T-helper 9 cell (primary cell): ENCODE measurements at places on chromosomes 1 and 21.

DNA sequence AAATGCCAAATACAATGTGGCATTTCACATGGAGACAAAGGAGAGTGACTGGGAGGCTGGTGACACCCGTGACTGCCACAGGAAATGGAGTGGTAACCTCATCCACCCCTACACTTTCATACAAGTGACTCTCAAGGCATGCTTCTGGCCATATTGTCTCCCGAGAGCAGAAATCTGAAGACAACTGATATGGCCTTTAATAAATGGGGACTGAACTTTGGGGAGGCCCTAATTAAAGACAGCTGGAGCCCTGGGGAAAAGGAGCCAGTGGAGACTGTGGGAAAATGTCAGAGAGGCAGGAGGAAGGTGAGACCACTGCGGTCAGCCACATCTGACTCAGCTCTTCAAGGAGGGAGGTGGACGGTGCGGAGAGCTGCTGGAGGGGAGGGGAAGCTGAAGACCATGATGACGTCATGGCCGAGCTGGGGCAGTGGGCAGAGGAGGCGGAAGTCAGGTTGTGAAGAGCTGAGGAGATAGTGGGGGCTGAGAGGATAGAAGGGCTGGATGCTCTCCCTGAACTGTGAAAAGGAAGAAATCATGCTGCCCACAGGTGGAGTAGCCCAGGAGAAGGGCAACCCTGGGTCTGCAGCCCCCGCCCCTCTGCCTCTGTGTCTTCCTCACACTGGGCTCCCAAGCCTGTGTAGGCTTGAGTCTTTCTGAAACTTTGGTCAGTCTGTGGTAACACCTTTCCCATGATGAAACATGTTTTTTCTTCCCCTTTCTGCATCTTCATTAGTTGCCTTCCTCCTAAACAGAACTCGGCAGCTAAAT lies 14.0 kb upstream of the NCF2 start:
- no peak for DNase-seq

DNA sequence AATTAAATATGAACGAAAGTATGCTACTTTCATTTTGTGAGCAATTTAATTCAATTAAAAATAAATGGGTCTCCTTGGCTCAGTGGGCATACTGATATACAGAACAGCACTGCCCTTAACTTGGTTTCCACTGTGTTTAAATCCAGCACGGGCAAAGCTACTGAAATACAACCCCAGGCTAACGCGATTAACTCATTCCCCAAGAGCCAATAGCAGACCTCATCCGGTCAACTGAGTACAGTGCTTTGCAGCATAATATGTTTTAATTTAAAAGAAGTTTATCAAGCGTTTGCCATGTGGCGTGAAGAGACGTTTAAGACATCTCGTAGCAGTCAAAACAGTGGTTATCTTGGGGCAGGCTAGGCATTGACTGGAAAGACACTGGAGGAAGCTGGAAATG lies 118.6 kb downstream of the PROX1 start:
- DNase-seq, result no peak

- DNase-seq, result no peak
Observed at GRCh38 chr1:168480997-168481396, 62.8 kb downstream of the XCL2 start.

DNA sequence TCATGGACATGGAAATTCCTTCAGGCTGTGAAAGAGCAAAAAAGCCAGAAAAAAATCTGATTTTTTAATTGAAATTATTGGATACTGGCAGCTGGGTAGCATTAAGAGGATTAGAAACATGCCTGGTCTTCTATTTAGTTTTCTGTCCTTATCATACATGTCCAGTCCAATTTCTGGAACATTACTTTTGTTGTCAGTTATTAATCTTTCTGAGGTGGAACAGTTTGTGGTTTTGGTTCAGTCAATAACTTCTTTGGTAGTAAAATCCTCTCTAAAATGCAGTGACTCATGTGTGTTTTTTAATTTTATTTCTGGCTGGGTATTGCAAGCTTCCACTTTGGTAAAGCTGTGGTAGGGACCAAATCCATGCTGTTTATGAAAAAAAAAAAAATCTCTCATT lies 687.0 kb upstream of the ADGRL2 start:
- DNase-seq, result no peak

GRCh38 chr1:8863794-8864233 lies 14.7 kb downstream of the ENO1 start:
- no peak for DNase-seq

DNA sequence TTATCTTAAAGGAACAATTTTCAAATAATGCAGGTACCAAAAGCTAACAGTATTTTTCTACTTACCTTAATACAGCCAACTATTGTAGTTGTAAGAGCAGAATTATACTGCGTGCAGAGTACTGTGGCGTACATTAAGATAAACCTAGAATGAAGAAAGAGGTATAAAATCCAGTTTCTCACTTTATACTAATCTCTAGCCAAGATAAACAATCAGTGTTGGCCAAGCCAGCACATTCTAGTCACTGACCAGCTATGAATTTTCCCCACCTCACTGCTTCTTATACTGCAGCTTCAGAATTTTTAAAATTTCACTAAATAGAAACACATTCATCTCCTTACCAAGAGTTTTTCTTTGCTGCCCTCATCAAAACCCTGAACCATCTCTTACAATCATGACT lies 33.6 kb downstream of the SLC35D1 start:
- no peak for DNase-seq

DNA sequence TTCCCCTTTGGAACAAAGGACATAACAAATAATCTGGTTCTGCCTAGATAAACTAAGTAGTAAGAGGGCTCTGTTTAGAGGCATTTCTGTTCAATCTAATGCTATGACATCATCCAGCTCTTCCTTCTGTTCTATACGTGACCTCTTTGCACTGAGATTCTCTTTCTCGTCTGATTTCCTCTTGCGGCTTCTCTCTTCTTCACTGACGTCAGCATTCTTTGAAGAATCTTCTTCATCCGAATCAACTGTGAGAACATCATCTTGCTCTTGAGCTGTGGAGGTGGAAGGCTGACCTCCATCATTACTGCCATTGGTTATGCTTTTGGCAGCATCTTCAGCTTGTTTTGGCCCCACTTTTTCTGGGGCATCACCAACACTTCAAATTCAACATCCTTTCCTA lies 130.4 kb downstream of the HS2ST1 start:
- DNase-seq, result no peak

GRCh38 chr1:6137758-6138157 lies 42.4 kb downstream of the CHD5 start:
- no peak for DNase-seq

GRCh38 chr1:236065509-236066005 lies 667 bp upstream of the NID1 start:
- no peak for DNase-seq

GRCh38 chr1:16628361-16629111 lies 15.2 kb upstream of the NBPF1 start:
- DNase-seq, result no peak

DNA sequence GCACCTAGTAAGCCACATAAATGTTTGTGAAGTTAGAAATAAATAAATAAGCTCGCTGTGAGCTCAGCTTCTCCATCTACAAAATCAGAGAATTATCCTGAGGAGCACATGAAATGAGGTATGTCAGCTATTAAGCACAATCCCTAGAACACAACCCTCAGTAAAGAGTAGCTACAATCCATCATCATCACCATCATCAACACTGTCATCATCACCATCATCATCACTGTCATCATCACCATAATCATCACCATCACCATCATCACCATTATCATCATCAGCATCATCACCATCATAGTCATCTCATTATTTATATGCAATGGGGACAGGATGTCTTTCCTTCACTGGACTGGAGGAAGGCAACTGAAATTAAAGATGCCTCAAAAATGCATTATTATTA lies 189.6 kb downstream of the NPHP4 start:
- DNase-seq, result no peak

- peak; percentile 9 for DNase-seq
Observed at GRCh38 chr21:37562920-37563640, 196.5 kb downstream of the DYRK1A start.

- DNase-seq, result no peak
Observed at GRCh38 chr1:68828013-68828412, 331.1 kb upstream of the DEPDC1 start.

- DNase-seq, result no peak
Observed at GRCh38 chr1:85943945-85944344, 212.6 kb downstream of the COL24A1 start.

GRCh38 chr21:33015096-33015495 lies 10.6 kb upstream of the OLIG2 start:
- no peak for DNase-seq

- no peak for DNase-seq
Observed at GRCh38 chr1:88661951-88662699, 21.9 kb upstream of the PKN2 start.

GRCh38 chr1:50047916-50048694 lies 24.4 kb upstream of the AGBL4 start:
- DNase-seq, result no peak

GRCh38 chr1:236468625-236469024 lies 55.2 kb upstream of the LGALS8 start:
- no peak for DNase-seq

- no peak for DNase-seq
Observed at GRCh38 chr1:15468145-15468544, 7.8 kb upstream of the CELA2B start.

DNA sequence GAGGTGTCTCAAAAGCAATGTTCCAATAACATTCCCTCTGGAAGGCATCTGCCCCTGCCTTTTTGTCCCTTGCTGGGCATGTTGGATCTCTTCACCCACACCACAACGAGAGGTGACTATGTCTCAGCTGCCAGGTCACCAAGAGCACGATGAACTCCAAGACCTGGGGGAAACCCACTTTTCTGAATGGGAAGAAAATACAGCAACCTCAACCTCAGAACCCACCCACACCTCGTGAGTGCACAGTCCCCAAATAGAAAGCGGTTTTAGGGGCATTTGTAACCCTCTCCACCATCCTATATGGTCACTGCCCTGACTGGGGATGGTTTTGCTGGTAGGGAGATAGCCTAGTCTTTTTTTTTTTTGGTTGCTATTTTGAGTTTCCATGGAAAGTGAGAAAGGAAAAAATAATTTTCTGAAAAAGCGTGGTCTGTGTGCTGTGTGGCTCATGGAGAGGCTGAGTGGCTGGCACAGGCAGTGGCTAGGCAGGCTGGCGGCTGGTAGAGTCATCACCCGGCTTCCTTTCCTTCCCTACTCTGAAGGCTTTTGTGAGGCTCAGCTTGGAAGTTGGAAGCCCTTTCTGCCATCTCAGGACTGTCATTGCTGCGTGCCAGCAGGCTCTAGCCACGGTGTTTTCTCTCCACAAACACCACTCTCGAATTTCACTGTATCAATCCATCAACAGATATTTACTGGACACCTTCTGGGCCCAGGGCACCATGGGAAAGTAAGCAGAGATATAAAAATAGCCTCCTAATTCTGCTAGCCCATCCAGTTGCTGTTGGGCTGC lies 15.8 kb downstream of the TSPAN2 start:
- no peak for DNase-seq

- no peak for DNase-seq
Observed at GRCh38 chr21:41255190-41255589, 61.4 kb upstream of the FAM3B start.

DNA sequence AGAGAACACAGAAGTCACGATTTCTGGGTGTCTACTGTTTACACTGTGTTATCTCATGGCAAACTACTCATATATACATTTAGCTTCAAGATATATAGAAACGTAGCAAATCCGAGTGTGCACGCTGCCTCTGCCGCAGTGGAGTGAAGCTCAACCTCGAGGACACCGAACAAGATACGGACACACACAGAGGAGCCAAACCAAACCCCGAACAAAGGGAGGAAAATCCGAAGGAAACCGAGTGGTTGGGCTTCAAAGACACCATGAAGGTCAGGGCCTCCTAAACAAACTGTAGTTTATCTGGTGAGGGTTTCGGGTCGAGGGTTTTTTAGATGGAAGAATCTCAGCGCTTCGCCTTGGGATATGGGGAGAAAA lies 34.5 kb downstream of the SLC45A1 start:
- DNase-seq, result no peak

DNA sequence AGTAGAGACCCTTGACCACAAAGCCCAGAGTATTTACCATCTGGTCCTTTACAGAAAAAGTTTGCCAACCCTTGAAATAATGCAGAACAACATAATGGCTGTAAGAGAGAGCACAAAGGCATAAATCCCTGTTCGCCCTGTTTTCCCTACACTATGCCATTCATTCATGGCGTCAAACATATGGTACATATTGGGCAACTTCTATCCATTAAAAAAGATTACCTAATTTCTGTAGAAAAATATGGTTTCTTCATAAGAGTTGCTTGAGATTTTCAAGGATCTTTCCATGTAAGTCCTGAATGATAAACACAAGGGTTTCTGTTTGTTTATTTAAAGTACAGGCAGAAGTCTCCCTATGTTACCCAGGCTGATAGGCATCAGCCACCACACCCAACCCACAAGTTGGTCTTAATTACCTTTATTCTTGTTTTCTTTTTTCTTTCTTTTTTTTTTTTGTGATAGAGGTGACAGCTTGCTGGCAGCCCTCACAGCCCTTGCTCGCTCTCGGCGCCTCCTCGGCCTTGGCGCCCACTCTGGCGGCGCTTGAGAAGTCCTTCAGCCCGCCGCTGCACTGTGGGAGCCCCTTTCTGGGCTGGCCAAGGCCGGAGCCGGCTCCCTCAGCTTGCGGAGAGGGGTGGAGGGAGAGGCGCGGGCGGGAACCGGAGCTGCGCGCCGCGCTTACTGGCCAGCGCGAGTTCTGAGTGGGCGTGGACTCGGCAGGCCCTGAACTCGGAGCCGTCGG lies 68.3 kb upstream of the NR5A2 start:
- DNase-seq, result no peak

DNA sequence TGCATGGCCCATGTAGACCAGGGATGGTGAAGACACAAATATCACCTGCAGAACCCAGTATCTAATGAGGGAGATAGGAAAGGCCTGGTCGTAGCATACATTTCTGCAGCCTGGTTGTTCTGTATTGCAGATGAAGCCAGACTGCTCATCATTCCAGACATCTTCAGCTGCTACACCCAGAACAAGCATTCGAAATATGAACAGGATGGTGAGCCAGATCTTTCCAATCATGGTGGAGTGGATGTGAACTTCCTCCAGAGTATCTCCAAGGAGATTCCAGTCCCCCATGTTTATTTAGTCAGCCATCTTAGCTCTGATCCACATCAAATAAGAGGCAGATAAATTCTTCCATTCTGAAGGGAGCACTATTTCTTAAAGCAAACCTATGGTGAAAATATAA lies 2.7 kb upstream of the MYCBP start:
- DNase-seq, result no peak
